ENCODE measurements at places on chromosomes 5 and 9. TPM values are rescaled to one million over a fixed set of nuclear protein-coding genes. Genes with fewer than 3 reads are reported as not detected.

ALAD gene
- 16.3 TPM for total RNA-seq

DNA sequence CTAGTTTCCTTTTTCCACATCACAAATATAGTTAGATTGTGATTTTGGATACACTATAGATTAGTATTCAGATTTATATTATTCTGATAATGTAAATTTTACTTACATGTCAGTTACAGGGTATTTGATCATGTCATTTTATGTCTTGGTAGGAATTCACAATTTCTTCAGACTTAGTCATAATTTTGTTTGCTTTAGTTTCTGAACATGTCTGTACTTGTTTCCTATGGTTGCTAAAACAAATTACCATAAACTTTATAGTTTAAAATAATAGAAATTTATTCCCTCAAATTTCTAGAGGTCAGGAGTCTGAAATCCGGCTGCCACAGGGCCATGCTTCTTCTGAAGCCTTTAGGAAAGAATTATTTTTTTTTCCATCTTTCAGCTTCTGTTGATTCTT lies 1817.2 kb upstream of the CDH9 start:
- DNase-seq, result no peak

TMEM232 gene
- total RNA-seq, result 0.49 TPM

C5orf34 gene
- 9.1 TPM for total RNA-seq

GRCh38 chr9:72958485-72959281 lies 5.8 kb upstream of the ALDH1A1 start:
- no peak for DNase-seq

GRCh38 chr5:112930082-112930344 lies 8.0 kb upstream of the REEP5 start:
- peak; percentile 15 for DNase-seq

- DNase-seq, result peak; percentile 54
These were observed at the start of gene SPATA6L for GRCh38 chr9:4666042-4666699. Gene SPATA6L, minus strand, starts transcription at chr9:4666480. Its CDS starts 230 bp downstream, at chr9:4666250.

- DNase-seq, result peak; percentile 74
These were observed 1.4 kb downstream of the MLLT3 start for GRCh38 chr9:20620650-20621470.

ACSL6 gene
- 4.7 TPM for total RNA-seq
